Neural progenitor cell (in vitro differentiated cells): ENCODE measurements at places on chromosomes 6 and 20. TPM values are rescaled to one million over a fixed set of nuclear protein-coding genes. Genes with fewer than 3 reads are reported as not detected.

DNA sequence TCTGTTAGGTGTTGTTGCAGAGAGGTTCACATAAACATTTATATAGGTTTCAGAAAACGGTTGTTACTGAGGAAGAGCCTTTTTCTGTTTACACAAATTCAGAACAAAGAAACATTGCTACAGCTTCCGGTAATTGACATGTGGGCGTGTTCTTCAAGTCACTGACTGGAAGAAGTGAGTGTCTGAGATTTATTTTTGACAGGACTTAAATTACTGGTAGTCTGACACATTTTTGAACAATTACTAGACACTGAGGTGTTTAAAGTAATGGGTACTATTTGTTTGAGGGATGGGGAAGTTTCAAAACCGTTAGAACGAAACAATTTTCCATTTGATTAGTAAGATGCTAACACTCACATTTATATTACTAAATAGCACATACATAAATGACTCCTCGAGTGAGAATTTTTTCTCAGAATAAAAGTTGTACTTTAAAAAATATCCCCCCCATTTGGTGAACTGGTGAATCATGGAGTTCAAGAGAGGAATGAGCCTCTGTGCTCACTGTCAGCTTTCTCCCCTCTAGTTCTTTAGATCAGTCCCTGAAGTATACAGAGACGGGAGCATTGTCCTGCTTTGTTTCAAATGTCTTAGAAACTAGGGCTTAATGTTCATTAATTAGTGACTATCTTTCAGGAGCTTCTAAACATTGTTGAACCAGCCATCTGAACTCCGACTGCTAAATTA is 98.7 kb downstream of the TSHZ2 start:
- H3K36me3 ChIP-seq, result no peaks in the 10 kb centered on the region
- peak; percentile 9 for DNase-seq
- H3K4me3 ChIP-seq, result no peak overlapping the region
- no peaks in the 10 kb centered on the region for H3K27me3 ChIP-seq

- no peaks in the 10 kb centered on the region for H3K27me3 ChIP-seq
- H3K4me1 ChIP-seq, result peaks cover 13% of the 10 kb centered on the region
- H3K27ac ChIP-seq, result no peak overlapping the region
- H3K36me3 ChIP-seq, result no peaks in the 10 kb centered on the region
These were observed 95.1 kb upstream of the IYD start for GRCh38 chr6:150273457-150274309.

DNA sequence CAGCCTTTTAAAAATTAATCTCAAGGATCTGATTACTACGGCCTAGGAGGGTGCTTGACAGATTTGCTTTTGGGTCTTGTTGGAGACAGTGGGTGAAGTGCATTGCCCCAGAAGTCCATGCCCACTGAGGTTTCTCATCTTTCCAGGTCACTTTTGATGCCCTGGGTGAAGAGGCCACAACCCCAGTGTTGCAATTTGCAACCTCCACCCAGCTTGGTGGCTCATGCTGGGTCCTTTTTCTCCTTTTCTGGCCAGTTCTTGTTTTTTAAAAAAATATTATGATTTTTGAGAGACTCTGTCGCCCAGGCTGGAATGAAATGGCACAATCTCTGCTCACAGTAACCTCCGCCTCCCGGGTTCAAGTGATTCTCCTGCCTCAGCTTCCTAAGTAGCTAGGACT is 9.4 kb downstream of the STX11 start:
- H3K27ac ChIP-seq, result no peak overlapping the region
- H3K36me3 ChIP-seq, result no peaks in the 10 kb centered on the region
- H3K4me1 ChIP-seq, result peaks cover 13% of the 10 kb centered on the region
- H3K27me3 ChIP-seq, result no peaks in the 10 kb centered on the region
- DNase-seq, result no peak

GRCh38 chr6:149343501-149343900 is 26.0 kb downstream of the TAB2 start:
- no peaks in the 10 kb centered on the region for H3K27me3 ChIP-seq
- no peak overlapping the region for H3K27ac ChIP-seq
- H3K36me3 ChIP-seq, result no peaks in the 10 kb centered on the region
- H3K4me3 ChIP-seq, result no peak overlapping the region
- DNase-seq, result no peak

DNA sequence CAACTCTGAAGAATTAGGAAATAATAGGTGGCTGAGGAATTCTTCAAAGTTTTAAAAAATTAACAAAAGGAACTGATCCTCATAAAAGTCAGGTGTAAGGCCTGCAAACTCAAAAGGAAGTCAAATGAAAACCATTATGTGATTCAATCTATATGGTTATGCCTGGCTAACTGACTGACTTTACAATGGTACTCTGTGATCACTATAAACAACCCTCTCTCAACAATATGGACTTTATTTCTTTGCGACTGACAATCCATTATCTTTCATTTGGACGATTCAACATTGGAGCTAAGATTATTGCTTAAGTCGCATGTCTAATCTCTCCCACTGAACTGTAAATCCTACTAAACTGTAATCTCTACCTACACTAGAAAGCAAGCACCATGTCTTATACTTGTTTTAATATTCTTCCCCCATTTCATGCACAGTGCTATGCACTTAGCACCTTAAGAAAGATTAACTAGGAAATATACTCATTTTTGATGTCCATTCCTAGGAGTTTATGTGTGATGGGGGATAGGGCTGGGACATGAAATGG is 1.4 kb downstream of the STK38 start:
- no peak for DNase-seq
- H3K4me3 ChIP-seq, result peak overlapping the region; percentile 99
- peak overlapping the region; percentile 95 for H3K27ac ChIP-seq
- H3K36me3 ChIP-seq, result no peaks in the 10 kb centered on the region

ARMH2 gene
- total RNA-seq, result not detected in 2 replicates

PNPLA1 gene
- total RNA-seq, result not detected in 2 replicates

GINS1 gene
- 51.4 and 69.6 TPM in 2 replicates for total RNA-seq

PAX1 gene
- total RNA-seq, result not detected in 2 replicates
